ENCODE measurements at places on chromosomes 4 and X. TPM values are rescaled to one million over a fixed set of nuclear protein-coding genes. Genes with fewer than 3 reads are reported as not detected.

Gene CT83
- not detected for total RNA-seq

Gene HPSE
- 12.5 TPM for total RNA-seq

Gene FAAH2
- total RNA-seq, result 16.1 TPM

DNA sequence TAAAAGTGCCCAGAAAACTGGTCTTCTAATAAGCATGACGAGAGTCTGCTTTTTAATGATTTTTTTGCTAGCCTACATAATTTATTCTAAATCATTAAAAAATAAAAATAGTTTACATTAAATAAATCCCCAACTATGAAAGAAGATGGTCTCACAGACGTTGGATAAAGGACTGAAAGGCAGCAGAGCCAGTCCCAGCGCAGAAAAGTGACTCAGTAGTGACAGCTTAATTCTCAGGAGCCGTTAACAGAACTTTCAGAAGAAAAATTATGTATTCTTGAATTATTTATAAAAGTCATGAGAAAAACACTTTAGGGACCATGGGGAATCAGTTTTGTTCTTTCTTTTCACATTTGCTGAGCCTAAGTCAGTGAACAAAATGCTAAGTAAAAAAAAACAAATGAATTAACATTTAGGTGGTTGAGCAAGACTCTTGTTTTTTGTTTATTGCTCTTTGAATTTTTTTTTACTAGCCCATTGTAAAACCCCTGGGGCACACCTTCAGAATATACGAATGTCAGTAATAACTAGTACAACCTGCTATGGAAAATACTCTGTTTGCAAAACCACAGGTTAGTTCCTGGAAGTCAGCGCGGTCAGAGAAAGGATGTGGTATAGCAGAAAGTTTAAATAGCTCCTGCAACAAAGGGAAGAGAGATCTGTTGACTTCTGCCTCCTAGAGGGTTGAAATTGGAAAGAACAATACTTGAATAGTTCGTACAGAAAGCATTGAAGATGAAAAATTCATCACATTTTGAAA lies 50.4 kb upstream of the CCDC160 start:
- DNase-seq, result no peak

DNA sequence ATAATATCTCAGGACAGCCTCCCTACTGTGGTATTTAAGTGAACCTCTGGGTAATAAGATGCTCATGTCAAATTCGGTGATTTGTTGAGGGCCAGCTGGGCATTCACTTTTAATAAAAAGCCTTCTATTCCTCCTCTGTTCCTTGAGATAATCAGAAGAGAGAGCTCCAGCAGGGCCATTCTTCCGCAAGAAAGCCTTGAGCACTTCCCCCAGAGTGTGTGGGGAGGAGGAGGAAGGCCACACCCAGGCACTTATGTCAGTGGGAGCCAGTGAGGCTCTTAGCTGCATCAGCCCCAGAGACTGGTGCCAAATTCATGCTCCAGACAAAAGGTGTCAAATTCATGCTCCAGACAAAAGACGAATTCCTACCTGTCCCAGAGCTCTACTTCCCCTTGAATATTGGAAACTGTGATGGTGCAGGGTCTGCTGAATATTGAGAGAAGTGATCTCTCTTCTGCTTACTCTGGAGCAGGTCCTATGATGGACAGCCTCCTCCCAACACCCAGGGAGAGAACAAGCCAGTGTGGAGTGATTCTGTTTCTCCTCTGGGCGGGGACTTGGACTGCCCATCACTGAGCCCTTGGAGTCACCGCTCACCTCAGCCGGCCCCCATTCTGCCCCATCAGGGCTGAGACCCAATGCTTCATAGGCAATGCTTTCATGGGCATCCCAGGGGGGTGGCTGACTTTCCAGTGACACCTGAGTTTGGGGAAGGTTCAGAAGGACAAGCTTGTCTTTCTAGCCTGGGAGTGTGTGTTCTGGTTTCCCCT lies 68.1 kb downstream of the FHDC1 start:
- DNase-seq, result no peak
